ENCODE measurements at places on chromosomes 2 and 18.

DNA sequence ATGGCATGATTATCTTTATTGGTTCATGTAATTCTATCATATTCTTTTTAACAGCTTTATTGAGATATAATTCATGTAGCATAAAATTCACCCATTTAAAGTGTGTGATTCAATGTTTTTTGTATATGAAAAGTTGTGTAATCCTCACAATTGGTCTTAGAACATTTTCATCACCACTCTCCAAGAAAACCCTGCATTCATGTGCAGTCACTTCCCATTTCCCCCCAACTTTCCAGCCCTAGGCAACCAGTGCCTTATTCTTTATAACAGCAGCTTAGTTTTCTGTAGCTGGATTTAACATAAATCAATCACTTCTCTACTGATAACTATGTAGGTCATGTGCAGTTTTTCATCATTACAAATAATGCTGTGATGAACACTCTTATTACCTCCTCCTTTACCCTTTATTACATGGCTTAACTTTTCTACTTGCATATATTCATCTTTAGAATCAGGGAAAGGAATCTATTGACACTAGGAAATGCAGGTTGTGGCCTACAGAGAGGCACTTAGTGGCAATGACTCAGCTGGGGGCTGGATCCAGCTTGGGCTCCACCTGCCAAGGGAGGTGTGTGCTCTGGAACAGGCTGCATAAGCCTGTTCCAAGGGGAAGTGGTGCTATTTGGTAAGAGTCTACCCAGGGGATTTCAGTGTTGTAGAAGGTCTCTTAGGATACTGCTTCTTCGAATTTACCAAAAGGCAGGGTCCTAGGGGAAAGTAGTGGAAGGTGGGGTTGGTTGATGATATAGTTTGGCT lies 89.1 kb downstream of the ETAA1 start:
- DNase-seq, result no peak

DNA sequence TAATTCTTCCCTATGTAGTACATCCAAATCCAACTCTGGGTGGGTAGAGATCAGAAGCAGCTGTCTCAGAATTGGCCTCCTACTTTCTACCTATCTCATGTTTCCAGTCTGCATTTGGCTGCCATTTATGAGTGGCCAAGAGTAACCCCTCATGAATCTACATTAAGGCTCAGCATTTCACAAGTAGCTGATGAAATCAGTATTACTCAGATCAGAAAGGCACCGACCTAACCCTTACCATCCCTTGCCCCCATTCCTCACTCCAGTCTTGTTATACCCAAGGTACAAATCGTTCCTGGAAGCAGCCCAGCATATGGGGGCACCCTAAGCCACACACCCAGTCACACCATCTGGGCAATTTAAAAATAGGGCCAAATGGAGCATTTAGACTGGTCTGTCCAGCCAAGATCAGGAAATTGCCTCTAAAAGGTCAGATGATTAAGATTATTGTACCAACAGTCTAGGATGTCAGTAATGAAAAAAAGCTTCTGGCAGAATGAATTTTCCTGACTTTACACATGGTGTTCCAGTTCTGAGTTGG lies 37.1 kb downstream of the CD28 start:
- peak; percentile 44 for DNase-seq

GRCh38 chr2:215949991-215950404 lies 63.4 kb downstream of the MREG start:
- DNase-seq, result peak; percentile 55

- no peak for DNase-seq
Observed at GRCh38 chr2:96885432-96886347, 15.8 kb upstream of the SEMA4C start.

DNA sequence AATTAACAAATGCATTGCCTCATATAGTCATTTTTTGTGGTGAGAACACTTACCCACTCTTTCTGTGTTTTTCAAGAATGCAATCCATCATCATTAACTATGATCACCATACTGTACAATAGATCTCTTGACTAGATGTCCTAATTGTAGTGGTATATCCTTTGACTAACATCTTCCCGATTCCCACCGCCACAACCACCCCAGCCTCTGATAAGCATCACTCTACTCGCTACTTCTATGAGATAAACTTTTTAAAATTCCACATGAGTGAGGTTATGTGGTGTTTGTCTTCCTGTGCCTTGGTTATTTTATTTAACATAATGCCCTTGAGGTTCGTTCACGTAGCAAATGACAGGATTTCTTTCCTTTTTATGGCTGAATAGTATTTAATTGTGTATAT lies 6.6 kb downstream of the VWA3B start:
- DNase-seq, result no peak

Data from fibroblast of skin of right biceps (primary cell).